B cell (primary cell): ENCODE measurements at places on chromosomes 1 and 21. TPM values are rescaled to one million over a fixed set of nuclear protein-coding genes. Genes with fewer than 3 reads are reported as not detected.

DNA sequence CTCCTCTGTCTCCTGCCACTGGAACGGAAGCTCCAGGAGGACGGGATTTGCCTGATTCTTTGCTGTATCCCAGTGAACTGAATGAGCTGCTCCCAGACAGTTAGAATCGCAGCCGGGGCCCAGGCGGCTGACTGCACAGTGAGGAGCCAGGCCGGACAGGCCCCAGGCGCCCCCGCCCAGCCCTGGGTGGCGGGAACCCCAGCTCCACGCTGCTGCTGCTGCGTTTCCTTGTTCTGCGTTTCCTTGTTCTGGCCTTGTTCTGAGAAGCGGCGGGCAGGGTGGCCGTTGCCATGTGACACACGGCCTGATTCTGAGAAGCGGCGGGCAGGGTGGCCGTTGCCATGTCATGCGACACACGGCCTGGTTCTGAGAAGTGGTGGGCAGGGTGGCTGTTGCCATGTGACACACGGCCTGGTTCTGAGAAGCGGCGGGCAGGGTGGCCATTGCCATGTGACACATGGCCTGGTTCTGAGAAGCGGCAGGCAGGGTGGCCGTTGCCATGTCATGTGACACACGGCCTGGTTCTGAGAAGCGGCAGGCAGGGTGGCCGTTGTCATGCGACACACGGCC, 56.2 kb downstream of the SLC37A1 start:
- DNase-seq = no peak

GRCh38 chr1:227234998-227235405, 83.3 kb downstream of the CDC42BPA start:
- no peak for DNase-seq

- DNase-seq = peak; percentile 67
Observed at GRCh38 chr1:90721210-90722194, 4.4 kb upstream of the BARHL2 start.

DNA sequence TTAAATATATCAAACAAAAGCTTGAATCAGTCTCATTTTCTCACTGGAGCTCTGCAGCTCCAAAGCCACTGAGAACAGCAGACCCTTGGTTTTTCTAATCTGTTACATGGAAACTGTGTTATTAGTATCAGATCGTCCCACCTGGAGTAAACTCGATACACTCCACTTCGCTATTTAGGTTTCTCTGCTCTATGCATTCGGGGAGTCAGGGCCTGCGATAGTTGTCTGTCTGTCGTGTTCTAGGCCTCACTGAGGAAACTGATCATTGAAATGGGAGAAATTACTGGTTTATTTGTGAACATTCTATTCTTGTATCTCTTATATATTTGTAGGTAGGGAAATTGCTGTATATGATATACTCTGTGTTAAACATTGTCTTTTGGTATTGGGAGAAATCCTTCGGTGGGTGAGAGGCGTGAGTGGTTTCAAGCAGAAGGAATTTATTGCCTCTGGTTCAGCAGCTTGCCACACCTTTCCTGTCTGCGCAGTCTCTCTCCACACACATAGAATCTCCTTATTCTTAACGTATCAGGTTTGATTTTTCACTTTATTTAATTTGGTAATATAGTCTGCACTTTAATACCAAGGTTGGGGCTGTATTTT, 8.5 kb downstream of the PRDM2 start:
- DNase-seq = no peak

DNA sequence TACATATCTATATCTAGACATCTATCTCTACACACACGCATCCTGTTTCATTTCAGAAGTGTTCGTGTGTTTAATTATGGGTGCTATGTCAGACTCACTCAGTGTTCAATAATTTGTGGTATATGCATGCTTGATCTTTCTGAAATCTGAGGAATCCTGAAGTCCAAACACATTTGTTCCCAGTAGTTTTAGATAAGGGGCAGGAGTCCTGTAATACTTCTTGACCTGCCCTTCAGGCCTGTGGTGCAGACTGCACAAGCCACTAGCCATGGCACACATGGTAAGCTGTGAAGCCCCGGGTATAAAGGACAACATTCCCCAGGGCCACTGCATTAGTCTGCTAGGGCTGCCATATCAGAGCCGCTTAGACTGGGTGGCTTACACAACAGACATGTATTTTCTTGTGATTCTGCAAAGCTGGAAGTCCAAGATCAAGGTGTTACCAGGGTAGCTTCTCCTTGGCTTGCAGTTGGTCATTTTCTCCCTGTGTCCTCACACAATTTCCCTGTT, 267.2 kb downstream of the RHOU start:
- DNase-seq = no peak

DNA sequence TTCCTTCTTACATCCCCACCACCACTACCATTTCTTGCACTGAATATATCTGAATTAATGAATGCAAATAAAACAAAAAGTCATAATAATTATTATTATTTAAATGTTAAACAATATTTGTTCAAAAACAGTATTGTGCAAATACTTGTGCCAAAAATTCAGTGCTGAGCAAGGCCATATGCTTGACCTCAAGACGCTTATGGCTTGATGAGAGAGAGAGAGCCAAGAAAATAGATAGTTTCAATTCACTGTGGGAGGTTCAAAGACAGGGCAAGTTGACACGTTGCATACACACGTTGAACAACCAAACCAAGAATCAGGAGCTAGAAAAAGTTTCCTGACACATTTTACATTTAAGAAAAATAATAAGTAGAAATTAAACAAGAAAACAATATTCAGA, 1421.7 kb downstream of the KCNT2 start:
- DNase-seq = no peak

DNA sequence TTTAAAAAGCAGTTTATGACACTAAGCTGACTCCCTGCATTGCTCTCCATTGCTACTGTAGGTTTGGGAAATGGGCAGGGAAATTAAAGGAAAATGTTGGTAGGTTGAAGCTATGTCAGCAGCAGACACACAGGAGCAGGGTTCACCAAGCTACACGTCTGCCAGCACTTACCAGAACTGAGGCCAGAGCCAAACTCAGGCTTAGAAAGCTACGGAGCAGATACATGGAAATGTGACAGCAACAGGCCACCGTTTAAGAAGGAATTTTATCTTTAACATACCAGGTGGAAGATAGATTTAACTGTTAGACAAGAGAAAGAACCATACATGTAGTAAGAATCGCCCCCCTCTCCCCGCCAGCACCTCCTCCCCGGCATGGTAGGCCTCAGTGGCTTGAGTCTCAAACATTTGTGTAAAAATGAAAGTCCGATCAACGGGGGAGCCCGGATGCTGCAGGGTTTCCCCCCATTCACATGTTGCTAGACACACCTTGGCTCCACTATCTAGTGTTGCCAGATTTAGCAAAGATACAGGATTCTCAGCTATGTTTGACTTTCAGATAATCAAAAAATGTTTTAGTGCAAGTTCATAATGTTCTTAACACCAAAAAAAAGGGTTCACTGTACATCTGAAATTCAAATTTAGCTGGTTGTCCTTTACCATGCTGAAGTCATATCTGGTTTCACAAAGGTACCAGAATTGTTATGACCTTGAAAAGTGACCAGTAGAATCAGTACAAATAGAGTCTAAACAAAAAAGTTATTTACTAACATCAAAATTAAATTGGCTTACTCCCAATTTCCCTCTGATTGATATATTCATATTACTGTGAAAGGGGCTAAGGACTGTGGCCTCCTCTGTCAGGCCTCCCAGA, 6.7 kb downstream of the OR2T11 start:
- peak; percentile 13 for DNase-seq

The MYOG gene
- total RNA-seq = not detected in 2 replicates

- peak; percentile 51 for DNase-seq
Observed at GRCh38 chr1:155093911-155094621, 15.4 kb downstream of the EFNA3 start.

- no peak for DNase-seq
Observed at GRCh38 chr1:116772648-116773045, 18.4 kb downstream of the CD2 start.

The LCE1F gene
- not detected in 2 replicates for total RNA-seq

DNA sequence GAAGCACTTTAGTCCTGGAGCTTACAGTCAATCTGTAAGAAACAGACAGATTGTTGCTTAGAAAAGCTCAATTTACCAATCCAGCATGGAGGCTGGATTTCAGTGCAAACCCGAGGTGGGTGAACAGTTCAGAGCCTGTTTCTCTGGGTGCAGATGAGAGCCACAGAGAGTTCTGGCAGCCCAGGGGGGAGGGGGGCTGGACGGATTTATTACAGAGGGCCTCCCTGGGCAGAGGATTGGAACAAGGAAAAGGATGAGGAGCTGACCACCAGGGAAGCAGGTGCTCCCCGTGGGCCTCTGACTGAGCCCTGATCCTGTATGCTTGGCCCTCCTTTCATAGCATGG, 38.0 kb upstream of the EPS8L3 start:
- no peak for DNase-seq

GRCh38 chr1:157201767-157202166, 63.6 kb upstream of the ETV3 start:
- no peak for DNase-seq

- no peak for DNase-seq
Observed at GRCh38 chr1:23551849-23552248, 7.5 kb downstream of the ID3 start.

DNA sequence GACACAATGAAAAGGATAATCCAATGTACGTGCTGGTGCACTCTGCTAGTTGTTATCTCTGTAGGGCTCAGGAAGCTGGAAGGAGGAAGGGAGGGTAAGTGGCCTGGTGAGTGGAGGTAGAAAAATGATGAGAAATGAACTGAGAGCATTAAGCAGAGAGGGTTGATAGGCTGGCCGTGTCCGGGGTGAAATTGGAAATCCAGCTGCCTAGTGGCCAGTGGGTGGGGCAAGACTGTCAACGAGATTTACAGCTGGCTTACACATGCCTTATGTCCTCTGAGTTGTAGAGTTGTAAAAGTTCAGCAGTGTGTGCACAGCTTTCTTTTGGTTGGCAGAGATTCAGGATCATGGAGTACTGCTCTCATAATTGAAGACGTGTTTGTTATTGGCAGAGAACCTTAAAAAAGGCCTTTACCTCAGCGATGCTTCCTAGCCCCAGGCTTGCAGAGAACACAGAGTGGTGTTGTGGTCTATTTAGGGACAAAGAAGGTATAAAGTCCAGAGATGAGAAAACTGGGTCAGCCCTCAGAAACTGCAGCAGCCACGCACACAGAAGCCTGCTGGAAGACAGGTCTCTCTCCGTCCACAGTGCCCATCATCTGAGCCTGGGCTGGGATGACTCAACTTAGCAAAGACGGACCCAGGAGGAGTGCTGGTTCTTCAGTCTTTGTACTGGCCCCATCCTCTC, 132.4 kb downstream of the EDEM3 start:
- DNase-seq = no peak

The PLPP3 gene
- 2.9 and 3.4 TPM in 2 replicates for total RNA-seq

The DIP2A gene
- 59.0 and 61.9 TPM in 2 replicates for total RNA-seq

GRCh38 chr1:47855230-47855629, 142.0 kb downstream of the TRABD2B start:
- no peak for DNase-seq

The FAM167B gene
- total RNA-seq = 4.1 and 5.4 TPM in 2 replicates

The RSPO1 gene
- not detected in 2 replicates for total RNA-seq

DNA sequence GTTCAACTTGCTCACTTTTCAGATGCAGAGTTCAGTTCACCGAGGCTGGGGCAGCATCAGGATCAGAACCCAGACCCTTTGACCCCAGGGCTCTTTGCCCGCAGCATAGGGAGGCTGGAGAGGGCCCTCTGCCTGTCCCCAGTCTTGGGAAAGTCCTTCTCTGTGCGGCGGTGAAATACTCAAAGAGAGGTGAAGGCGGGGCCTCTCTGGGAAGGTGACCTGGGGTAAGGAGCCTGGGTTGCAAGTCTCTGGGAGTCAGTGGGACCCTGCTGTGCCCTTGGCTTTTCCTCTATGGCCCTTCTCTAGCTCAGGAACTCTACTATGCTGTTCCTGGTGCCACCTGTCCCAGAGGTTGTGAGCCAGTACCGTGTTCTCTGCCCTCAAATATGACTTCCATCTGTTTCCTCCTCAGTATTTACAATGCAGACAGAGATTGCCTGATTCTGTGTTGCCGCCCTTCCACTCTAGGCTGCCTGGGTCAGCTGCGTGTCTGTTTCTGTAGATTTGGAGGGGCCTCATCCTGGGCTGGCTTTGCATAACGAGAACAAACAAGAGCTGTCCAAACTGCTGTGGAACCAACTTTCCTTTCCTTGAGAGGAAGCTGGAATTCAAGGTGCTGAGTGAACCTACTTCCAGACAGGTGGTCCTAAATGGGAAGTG, 18.7 kb upstream of the ZBTB21 start:
- DNase-seq = no peak

DNA sequence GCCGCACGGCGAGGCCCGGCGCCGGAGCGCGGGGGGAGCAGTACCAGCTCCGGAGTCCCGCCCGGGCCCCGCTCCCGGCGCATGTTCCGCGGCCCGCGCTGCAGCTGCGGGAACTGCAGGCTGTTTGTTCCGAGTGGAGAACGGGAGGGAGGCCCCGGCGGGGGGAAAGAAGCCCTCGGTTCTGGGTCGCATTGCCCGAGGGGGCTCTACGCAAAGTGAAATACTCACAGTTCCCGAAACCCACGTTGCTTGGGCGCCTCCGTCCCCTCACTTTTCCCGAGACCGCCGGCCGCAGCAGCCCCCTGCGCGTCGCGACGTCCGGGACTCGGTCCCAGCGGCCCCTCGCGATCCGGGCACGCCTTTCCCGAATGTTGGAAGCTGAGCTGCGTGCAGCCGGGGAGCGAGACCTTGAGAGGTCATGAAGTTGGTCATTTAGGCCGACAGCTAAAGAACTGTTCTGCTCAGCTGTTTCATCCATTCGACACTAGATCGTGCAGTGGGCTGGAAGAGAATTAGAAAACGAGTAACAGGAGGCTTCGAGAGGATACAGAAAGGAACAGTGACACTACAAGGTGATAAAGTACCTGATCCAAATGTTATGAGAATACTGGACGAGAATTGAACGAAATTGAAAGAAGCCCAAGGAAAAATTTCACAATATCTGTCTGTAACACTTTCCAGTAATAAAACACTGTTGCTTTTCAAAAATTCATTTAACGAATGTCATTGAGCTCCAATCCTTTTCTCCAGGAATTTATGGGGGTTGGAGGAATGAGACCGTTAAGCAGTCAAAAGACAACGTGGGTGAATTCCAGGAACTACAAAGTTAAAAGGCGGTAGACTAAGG, 657 bp upstream of the LIN9 start:
- no peak for DNase-seq

DNA sequence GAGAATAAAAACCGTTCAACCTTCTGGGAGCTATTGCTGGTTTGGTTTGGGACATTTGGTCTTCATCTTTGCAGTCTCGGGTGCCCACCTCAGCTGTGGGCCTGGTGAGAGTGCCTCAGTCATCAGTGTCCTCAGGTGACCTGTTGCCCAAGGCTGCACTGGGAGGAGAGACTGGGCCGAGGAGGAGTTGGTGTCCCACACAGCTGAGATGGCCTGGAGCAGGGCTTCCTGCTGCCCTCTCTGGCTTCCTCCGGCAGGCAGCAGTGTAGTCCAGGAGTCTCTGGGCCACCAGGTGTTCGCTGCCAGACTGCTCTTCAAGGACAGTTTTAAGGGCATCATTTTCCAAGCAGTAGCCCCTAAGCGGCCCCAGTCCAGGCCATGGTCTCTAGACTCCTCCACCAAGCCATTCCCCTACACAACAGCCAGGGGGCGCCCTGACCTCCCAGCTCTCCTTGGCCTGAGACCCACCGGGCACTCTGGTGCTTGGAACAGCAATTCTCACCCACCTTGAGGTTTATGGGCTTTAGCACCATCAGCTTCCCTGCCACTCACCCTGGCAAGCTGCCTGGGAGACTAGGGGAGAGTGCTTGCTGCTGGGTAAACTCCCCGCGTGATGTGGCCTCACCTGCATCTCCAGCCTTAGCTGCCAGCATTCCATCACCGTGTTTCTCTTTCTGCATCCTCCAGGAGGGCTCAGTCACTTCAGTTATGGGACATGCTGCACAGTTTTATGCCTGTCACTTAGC, 9.1 kb upstream of the SYTL1 start:
- DNase-seq = peak; percentile 73
